Vagina (tissue), 2 donors: ENCODE measurements at places on chromosomes 5 and 9. TPM values are rescaled to one million over a fixed set of nuclear protein-coding genes. Genes with fewer than 3 reads are reported as not detected.

DNA sequence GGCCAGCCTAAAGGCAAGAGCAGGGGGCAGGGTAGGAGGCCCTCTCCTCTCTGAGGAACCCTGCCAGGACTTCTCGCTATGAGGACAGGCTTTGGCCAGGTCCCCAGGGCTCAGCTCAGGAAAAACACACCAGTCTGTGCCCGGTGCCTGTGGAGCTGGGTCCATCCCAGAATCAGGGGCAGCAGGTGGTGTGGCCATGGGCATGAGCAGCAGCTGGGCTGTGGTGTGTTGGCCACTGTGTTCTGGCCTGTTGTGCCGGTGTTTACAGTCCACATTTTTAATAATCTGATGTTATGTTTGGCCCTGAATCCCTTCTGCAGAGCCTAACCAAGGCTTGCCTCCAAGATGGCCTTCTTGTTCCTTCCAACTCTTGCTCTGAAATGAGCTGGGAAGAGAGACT, 77.0 kb downstream of the FGF18 start:
- DNase-seq, result no peak

The PCDHGB2 gene
- 8.3 TPM for total RNA-seq

DNA sequence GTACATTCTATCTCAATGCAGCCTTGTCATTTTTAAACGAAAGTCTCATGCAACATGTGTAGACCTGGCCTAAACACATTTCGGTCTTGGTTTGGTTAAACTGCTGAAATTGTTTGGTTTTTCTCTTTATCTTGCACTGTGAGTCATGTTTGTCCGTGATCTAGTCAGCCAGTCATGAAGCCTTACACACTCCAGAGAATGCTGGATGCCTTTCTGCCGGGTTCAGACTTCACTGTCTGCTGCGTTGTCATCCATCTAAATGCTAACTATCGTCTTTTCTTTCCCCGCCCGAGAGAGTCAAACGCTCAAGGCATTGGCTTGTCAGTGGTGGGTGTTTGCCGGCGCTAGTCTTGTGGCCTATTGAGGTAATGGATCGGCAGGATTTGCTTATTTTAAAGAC, 1194.6 kb upstream of the WWC1 start:
- no peak for DNase-seq

The KIAA1958 gene
- total RNA-seq, result 12.0 TPM
